Cortex of kidney (tissue), 1 donor: ENCODE measurements at places on chromosomes 7 and 10.

- no peak for DNase-seq
Observed at GRCh38 chr7:17041324-17041723, 159.5 kb upstream of the AGR3 start.

GRCh38 chr7:69840248-69840647 is 242.0 kb downstream of the AUTS2 start:
- no peak for DNase-seq

DNA sequence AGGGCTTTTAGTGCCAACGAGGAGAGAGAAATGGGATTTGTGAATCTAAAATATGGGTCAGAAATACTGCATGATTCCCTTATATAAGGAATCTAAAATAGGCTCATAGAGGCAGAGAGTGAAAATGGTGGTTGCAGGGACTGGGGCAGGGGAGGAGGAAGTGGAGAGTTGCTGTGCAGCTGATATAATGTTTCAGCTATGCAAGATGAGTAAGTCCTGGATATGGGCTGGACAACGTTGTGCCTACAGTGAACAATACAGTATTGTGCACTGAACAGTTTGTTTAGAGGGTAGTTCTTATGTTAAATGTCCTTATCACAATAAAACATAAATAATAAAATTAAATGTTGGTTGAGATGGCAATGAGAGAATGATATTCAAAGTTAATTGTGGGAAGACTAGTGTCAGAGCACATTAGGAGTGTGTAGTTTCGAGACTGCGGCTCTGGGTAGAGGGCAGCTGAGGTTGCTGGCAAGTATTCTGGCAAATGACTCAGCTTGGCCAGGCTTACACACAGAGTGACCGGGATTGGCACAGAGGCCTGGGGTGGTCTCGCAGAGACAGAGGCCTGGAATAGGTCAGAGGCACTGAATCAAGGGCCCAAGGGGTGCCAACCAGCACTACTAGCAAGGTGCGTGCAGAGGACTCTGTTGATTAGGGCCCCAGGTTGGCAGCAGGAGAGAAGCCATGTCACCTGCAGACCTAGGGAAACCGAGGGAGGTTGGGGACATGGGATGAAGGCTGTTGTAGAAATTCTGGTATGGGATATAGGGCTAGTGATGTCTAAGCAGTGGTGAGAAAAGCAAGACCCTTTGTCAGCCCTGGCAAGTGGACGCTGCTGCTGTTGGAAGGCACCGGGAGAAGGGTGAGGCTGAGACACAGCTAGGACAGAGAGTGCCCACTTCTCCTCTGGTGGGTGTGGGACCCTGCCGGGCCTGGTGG is 2.8 kb upstream of the DEPP1 start:
- DNase-seq, result no peak

DNA sequence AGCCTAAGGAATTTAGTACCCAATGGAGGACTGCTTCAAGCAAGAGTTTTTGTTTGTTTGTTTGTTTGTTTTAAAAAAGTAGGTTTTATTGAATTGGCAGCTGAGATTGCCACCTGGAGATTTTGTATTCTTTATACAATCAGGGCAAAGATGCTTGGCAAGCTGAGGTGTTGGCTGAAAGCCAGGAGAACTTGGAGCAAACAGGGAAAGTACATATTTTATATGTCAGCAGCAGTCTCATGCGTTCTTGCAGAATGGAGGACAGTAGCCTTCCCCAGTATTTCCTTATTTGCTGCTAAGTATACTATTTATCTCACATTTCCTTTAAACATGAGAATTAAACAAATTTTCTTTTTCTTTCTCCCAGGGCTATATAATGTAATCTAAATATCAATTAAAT is 22.6 kb upstream of the ICA1 start:
- no peak for DNase-seq

GRCh38 chr7:116806046-116806944 is 56.1 kb upstream of the CAPZA2 start:
- no peak for DNase-seq

- no peak for DNase-seq
Observed at GRCh38 chr10:24303522-24304310, 94.8 kb downstream of the KIAA1217 start.

DNA sequence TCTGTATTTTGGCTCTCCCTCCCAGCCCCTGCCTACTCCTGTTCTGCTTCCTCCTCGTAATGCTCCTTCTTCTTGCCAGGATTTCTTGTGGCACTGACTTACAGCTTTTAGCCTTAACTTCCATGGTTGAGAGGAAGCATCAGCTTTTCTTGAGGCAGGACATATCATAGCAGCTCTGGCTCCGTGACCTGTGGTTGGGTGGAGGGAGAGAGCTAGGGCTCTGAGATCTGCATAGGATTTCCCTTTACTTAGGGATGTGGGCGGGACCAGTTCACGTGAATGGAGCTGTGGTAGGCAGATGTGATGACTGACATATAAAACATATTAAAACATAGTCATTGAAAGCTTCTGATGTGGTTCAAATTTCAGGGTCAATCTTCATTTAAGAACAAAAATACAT is 10.6 kb upstream of the RAB11FIP2 start:
- DNase-seq, result no peak

- DNase-seq, result no peak
Observed at GRCh38 chr10:78876449-78876848, 192.3 kb upstream of the ZMIZ1 start.

- no peak for DNase-seq
Observed at GRCh38 chr10:116268976-116269375, 4.0 kb downstream of the GFRA1 start.

- DNase-seq, result no peak
Observed at GRCh38 chr7:51077987-51078370, 238.6 kb downstream of the COBL start.

GRCh38 chr7:155455776-155456737 is 1.9 kb upstream of the EN2 start:
- DNase-seq, result no peak

DNA sequence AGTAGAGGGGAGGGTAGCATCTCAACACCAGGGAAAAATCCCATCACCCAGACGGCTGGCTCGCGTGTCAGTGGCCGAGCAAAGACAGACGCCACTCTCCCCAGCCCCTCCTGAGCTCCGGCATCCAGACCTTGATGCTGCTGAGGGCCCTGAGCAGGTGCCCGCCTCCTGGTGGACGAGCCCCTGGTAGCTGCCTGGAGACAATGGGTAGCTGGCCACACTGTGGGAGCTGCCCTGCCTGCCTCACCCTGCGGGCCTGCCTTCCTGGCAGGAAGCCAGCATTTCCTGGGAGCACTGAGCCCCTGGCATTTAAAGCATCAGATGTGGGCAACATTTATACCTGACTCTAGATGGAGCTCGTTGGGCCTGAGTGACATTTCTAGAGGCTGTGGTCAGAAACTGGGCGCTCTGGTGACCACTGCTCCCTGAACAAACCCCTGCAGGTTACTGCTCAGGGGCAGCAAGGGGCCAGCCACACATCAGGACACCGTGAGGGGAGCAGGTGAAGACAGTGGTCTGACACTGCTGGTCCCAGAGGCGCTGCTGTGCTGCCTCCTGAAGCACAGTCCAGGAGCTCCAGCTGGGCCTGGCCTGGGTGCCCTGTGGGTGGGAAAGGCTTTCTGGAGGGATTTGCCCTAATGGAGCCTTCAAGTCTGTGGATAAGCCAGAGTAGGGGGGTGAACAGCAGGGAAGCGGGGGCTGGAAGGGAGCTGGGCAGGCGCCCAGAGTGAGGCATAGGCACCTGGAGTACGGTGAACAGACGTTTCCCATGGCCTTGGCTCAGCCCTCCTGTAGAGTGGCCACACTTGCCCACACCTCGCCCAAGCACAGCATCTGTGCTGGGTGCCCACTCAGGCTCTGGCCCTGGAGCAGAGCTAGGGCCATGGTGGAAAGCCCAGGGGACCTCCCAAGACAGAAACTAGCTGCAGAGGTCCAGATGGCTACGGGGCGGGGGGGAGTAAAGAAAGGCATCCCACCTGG is 138.7 kb downstream of the MAPK8 start:
- no peak for DNase-seq

DNA sequence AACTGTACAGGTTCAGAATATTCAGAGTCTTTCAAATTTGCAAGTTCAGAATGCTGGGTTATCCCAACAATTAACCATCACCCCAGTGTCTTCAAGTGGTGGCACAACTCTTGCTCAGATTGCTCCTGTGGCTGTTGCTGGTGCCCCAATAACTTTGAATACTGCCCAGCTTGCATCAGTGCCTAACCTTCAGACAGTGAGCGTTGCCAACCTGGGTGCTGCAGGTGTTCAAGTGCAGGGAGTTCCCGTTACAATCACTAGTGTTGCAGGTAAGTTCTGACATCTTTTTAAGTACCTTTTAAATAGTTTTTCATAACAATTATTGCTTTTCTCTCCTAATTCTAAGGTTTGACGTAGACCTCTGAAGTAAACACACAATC is 2.7 kb downstream of the SP4 start:
- no peak for DNase-seq
